ENCODE measurements at places on chromosomes 11 and 22. TPM values are rescaled to one million over a fixed set of nuclear protein-coding genes. Genes with fewer than 3 reads are reported as not detected.
A peak's percentile ranks its signal among the peaks of the same experiment; 100 is the strongest.

Gene INS
- not detected for total RNA-seq

DNA sequence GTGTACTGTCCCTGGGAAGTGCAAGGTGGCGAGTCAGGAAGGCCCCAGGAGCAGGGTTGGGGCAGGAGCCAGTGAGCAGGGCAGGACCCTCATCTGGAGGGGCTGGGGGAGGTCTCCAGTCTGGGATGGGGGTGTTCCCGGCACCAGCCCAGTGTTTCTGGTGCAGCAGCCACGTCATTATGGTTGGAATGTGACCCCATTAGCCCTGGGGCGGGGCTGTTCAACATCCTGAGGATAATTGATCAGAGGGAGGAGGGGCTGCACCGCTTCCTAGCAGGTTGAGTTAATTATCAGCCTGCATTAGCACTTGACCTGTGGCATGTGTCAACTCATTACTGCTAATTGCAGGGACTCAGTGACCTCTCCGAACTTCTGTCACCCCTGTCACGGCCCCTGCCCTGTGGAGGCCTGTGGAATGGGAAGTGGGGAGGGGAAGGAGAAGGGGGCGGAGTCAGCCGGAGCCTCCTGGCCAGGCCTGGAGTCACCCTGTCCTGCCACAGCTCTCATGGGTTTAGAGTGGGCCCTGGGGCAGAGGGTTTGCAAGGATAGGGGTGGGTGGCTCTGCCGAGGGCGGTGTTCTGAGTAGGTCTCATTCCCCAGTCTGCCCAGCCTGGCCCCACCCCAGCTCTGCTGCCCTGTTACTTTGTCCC lies 52.8 kb upstream of the CCDC188 start:
- no peak for DNase-seq

GRCh38 chr22:24428751-24429410 lies 1.5 kb downstream of the ADORA2A start:
- no peak for DNase-seq

DNA sequence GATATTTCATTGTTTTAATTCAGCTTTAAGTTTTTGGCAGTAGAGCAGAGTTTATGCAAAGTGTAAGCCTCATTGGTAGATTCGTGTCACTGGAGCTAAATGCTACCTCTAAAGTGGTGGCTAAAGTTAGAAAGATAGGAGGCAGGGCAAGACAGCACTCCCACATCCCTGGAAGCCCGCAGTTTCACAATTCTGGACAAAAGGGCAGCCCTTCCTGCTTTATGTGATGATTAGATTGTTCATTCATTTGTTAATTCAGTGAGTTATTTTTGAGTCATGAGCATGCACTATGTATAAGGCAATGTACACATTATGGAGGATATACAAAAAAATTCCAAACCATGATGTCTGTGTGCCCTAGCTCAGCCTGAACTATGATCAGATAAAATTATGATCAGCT lies 52.1 kb upstream of the EIF3M start:
- peak; percentile 76 for DNase-seq
